ENCODE measurements at places on chromosomes 3 and 15.
A peak's percentile ranks its signal among the peaks of the same experiment; 100 is the strongest.

DNA sequence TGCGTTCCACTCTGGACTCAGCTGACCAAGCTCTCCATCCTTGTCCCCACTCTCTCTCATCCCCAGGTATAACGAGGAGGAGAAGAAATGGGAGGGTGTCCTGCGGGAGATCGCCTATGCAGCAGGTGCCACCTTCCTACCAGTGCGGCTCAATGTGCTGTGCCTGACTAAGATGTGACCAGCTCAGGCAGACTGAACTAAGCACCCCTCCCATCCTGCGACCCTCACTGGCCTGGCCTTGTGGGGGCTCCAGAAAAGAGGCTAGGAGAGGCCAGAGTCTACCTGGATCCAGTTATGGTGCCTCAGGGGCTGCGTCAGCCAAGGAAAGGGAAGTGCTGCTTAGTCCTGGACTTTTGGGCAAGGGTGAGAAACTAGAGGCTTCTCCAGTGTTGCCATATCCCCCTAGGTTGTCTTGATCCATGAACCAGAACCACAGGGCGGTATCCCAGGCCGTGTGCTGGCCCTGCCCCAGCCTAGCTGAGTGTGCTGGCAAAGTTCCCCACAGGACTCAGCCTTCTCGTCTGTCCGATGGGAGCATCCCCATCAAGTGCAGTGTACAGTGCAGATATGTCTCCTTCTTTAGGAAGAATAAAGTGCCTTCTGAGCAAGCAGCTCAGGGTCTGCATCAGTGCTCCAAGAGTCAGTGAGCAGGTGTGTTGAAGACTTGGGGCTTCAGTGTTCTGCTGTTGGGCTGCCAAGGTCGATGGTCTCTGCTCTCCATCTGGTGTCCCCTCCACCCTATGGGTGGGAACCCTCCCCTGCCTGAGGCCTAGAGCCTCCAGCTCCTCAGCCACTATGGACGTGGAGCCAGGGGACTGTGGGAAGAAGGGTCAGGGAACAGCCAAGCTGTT lies 6.7 kb downstream of the KLHL40 start:
- DNase-seq = no peak

- DNase-seq = no peak
These were observed 43.2 kb downstream of the SRGAP3 start for GRCh38 chr3:9206287-9206686.

- no peak for DNase-seq
These were observed 29.2 kb upstream of the TPRG1 start for GRCh38 chr3:189142527-189142926.

DNA sequence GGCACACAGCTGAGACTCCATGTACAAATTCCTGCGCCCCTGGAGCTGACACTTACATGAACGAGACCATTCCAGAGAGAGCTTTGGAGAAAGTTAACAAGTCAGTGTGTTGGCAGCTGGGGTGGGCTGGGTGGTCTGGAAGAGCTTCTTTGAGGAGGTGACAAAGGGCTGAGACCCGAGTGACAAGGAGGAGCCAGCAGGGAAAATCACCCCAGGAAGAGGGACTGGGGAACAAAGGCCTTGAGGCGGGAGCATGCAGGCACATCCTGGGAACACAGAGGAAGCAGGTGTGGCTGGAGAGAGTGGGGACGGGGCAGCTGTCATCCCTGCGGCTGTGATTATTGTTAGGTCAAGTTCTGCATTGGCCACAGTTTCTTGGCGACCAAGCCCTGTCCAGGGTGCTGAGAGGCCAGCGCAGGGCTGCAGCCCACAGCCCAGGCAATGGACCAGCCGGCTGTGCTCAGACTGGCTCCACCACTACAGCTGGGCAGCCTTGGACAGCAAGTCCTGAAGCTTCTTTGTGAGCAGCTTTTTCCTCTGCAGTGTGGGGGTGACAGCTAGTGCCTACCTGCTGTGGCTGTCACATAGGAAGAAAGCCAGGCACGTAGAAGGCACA lies 34.2 kb upstream of the PRR23E start:
- peak; percentile 7 for DNase-seq

GRCh38 chr3:111729087-111729846 lies 129.8 kb upstream of the PHLDB2 start:
- no peak for DNase-seq

- no peak for DNase-seq
These were observed 319.2 kb downstream of the SHQ1 start for GRCh38 chr3:72529081-72529480.

- peak; percentile 18 for DNase-seq
These were observed 73.4 kb downstream of the CCK start for GRCh38 chr3:42192334-42193200.

GRCh38 chr3:64097920-64098319 lies 74.6 kb upstream of the PSMD6 start:
- no peak for DNase-seq

GRCh38 chr3:77039606-77040171 lies at the start of gene ROBO2:
Gene ROBO2, plus strand, starts transcription at chr3:77040099. Its CDS starts 687 bp downstream, at chr3:77040786.
- DNase-seq = peak; percentile 33

DNA sequence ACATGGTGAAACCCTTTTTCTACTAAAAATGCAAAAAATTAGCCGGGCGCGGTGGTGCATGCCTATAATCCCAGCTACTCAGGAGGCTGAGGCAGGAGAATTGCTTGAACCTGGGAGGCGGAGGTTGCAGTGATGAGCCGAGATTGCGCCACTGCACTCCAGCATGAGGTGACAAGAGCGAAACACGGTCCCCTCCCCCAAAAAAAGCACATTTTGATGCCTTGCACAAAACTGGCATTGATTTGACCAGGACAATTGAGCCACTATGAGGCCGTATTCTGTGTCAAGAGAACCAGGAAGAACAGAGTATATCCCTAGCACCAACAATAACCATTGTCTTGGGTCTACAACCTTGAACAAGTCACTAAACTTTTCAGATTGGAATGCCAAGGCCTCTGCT lies 50.6 kb downstream of the SH3BP5 start:
- no peak for DNase-seq

- no peak for DNase-seq
These were observed 876.1 kb upstream of the GBE1 start for GRCh38 chr3:82637574-82637973.

DNA sequence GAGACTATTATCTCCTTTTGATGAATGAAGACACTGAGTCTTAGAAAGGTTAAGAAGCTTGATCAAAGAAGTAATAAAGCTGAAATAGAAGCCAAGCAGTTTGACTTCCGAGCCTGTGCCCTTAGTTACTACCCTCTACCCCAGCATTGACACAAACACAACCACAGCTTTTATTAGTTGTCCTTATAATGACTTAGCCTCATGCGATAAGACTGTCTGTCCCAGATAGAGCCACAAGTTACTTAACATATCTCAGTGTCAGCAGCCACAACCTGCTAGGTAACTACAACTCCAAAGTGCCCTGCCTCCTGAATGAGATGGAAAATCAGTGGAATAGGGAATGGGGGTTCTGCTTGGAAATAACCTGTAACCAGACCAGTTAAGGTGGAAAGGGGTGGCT lies 781.6 kb upstream of the CFAP20DC start:
- DNase-seq = no peak

- DNase-seq = peak; percentile 56
These were observed 36.0 kb downstream of the RAB27A start for GRCh38 chr15:55253580-55253979.

GRCh38 chr3:160746976-160747375 lies 9.1 kb upstream of the PPM1L start:
- no peak for DNase-seq

Measured in fibroblast of skin of abdomen (primary cell).